Skin of body (tissue), 3 donors: ENCODE measurements at places on chromosomes 6 and 20. TPM values are rescaled to one million over a fixed set of nuclear protein-coding genes. Genes with fewer than 3 reads are reported as not detected.

Gene FBXO5
- 11.4 TPM for total RNA-seq

Gene OR2B6
- total RNA-seq = not detected

Gene CTCFL
- total RNA-seq = 0.10 TPM

Gene C6orf47
- 14.1 TPM for total RNA-seq

Gene DEFB132
- total RNA-seq = not detected

Gene CALHM4
- 0.79 TPM for total RNA-seq

Gene XKR7
- total RNA-seq = not detected

Gene CYP39A1
- total RNA-seq = 10.8 TPM

Gene ACAT2
- total RNA-seq = 19.0 TPM

Gene HTR1E
- total RNA-seq = not detected

Gene EYA2
- total RNA-seq = 0.59 TPM

Gene EDN3
- 12.4 TPM for total RNA-seq

Gene KHDC1L
- total RNA-seq = 0.39 TPM

Gene EPPIN
- total RNA-seq = not detected

Gene RIPOR2
- total RNA-seq = 13.6 TPM

Gene NMBR
- not detected for total RNA-seq

Gene ADAM33
- 53.2 TPM for total RNA-seq

Gene HCK
- 11.5 TPM for total RNA-seq

Gene PTPRT
- total RNA-seq = 4.0 TPM

Gene DLL1
- total RNA-seq = 11.2 TPM

Gene VGLL2
- 2.8 TPM for total RNA-seq

Gene KIAA1755
- 1.3 TPM for total RNA-seq

Gene FBXO30
- total RNA-seq = 20.2 TPM

Gene PRDM13
- not detected for total RNA-seq

Gene CGAS
- 4.9 TPM for total RNA-seq

Gene NKAPL
- 0.79 TPM for total RNA-seq

Gene GCNT2
- total RNA-seq = 8.7 TPM

Gene PKIB
- 4.4 TPM for total RNA-seq

Gene ADGRB3
- total RNA-seq = 3.3 TPM

Gene RUNX2
- 2.9 TPM for total RNA-seq

Gene IL17A
- total RNA-seq = not detected

Gene TRAPPC3L
- total RNA-seq = 0.49 TPM

Gene GSTA2
- total RNA-seq = not detected

Gene TPX2
- total RNA-seq = 14.8 TPM

Gene ITPA
- 25.4 TPM for total RNA-seq

Gene WFDC10B
- not detected for total RNA-seq
